ENCODE measurements at places on chromosomes 2 and 18.

DNA sequence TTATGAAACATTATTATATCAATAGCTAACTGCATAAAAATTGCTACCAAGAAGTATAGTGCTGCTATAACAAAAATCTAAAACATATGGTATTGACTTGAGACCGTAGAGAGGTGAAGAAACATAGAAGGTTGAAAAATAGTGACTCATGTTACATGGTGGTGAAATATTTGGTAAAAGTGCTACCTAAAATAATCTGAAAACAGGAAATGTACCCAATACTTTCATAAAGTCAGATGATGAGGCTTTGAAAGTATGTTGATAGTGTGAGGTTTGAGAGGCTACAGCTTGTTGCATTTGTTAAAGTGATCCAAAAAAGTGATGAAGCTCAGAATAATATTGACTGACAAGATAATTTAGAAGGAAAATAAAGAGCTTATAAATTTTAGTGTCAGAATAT is 718.7 kb upstream of the SLC8A1 start:
- no peak for DNase-seq

DNA sequence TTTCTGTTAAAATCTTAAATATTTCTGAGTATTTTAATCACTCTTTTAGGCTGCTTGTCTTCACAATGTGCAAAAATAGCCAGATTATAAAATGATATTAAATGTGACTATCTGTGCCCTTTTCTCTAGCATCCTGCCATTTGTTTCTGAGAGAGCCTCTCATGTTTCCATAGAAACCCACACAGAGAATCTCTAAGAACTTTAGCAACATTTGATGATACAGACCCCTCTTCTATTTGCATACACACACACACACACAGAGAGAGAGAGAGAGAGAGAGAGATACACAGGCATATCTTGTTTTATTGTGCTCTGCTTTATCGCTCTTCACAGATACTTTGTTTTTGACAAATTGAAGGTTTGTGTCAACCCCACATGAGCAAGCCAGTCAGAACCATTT is 134.5 kb upstream of the DDX18 start:
- DNase-seq: no peak

- DNase-seq: no peak
Measured at GRCh38 chr2:109244750-109245382, 115.9 kb downstream of the SH3RF3 start.

- DNase-seq: no peak
Measured at GRCh38 chr2:240386326-240386725, 49.1 kb upstream of the GPC1 start.

DNA sequence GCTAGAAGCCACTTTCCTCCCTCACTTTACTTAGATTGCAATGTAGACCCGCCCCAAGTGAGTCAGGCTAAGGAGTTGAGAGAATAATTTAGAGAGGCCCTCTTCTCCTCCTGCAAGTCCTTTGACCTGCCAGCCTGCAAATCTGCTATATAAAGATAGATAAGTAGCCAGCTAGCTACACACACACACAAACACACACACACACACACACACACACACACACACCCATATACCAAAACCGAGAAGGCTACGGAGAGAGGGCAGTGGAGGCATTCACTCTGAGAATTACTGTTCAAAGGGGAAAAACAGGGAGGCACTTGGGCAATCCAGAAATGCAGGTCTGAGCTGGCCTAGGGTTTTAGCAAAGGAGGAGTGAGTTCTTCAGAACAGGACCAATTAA is 23.0 kb upstream of the SMAD7 start:
- DNase-seq: no peak
